ENCODE measurements at places on chromosomes 5 and 9. TPM values are rescaled to one million over a fixed set of nuclear protein-coding genes. Genes with fewer than 3 reads are reported as not detected.

Gene JMY
- 7.5 TPM for total RNA-seq

Gene IFNB1
- total RNA-seq = 0.05 TPM

Gene CCNO
- 0.14 TPM for total RNA-seq

Gene GABRA6
- not detected for total RNA-seq

- DNase-seq = no peak
- H3K27me3 ChIP-seq = no peaks in the 10 kb centered on the region
- H3K27ac ChIP-seq = no peak overlapping the region
- no peak overlapping the region for H3K4me3 ChIP-seq
Observed at GRCh38 chr5:96794757-96795156, 13.0 kb downstream of the ERAP1 start.

GRCh38 chr9:1759009-1759408 is 256.1 kb upstream of the SMARCA2 start:
- no peaks in the 10 kb centered on the region for H3K36me3 ChIP-seq
- H3K27ac ChIP-seq = no peak overlapping the region
- H3K4me1 ChIP-seq = no peaks in the 10 kb centered on the region
- no peak for DNase-seq
- no peak overlapping the region for H3K4me3 ChIP-seq

GRCh38 chr5:90645024-90645610 is 86.5 kb downstream of the ADGRV1 start:
- DNase-seq = no peak
- H3K4me1 ChIP-seq = no peaks in the 10 kb centered on the region
- H3K27ac ChIP-seq = no peak overlapping the region
- no peaks in the 10 kb centered on the region for H3K27me3 ChIP-seq
- no peaks in the 10 kb centered on the region for H3K36me3 ChIP-seq
- no peak overlapping the region for H3K4me3 ChIP-seq

DNA sequence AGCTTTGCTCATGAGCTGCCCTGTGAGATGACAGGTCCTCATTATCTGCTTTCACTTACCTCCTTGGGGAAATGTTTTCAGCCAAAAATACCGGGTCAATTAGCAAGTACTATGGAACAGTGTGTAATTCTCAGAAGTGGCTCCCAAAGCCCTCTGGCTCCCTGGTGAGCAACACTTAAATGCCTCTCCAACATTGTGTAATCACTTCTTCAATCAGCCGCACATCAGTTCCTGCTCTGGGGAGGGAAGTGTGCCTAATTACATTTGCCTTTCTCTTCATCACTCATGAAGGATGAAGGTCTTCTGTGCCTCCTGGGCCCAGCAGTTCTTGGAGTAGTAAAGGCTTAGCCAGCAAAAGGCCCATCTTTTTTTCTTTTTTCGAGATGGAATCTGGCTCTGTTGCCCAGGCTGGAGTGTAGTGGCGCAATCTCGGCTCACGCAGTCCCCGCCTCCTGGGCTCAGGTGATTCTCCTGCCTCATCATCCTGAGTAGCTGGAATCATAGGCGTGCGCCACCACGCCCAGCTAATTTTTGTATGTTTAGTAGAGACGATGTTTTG is 23.1 kb downstream of the NIM1K start:
- no peaks in the 10 kb centered on the region for H3K4me1 ChIP-seq
- H3K4me3 ChIP-seq = no peak overlapping the region
- H3K36me3 ChIP-seq = no peaks in the 10 kb centered on the region
- no peak overlapping the region for H3K27ac ChIP-seq

- no peaks in the 10 kb centered on the region for H3K36me3 ChIP-seq
- H3K27ac ChIP-seq = peak overlapping the region; percentile 95
- no peaks in the 10 kb centered on the region for H3K27me3 ChIP-seq
Observed at GRCh38 chr5:40754381-40755092, 1.2 kb downstream of the TTC33 start.

- no peak overlapping the region for H3K4me3 ChIP-seq
- no peaks in the 10 kb centered on the region for H3K4me1 ChIP-seq
- H3K27ac ChIP-seq = no peak overlapping the region
- DNase-seq = no peak
- no peaks in the 10 kb centered on the region for H3K27me3 ChIP-seq
Observed at GRCh38 chr5:32013658-32014057, 160.5 kb downstream of the GOLPH3 start.

- no peaks in the 10 kb centered on the region for H3K4me1 ChIP-seq
- H3K36me3 ChIP-seq = peaks cover 10% of the 10 kb centered on the region
- DNase-seq = peak; percentile 58
Observed at GRCh38 chr5:160021831-160022446, 13.0 kb downstream of the TTC1 start.

GRCh38 chr5:173960986-173961385 is 28.0 kb upstream of the C5orf47 start:
- peaks cover under 1% of the 10 kb centered on the region for H3K36me3 ChIP-seq
- DNase-seq = no peak
- H3K4me3 ChIP-seq = no peak overlapping the region
- no peak overlapping the region for H3K27ac ChIP-seq
- H3K4me1 ChIP-seq = peaks cover 6% of the 10 kb centered on the region

DNA sequence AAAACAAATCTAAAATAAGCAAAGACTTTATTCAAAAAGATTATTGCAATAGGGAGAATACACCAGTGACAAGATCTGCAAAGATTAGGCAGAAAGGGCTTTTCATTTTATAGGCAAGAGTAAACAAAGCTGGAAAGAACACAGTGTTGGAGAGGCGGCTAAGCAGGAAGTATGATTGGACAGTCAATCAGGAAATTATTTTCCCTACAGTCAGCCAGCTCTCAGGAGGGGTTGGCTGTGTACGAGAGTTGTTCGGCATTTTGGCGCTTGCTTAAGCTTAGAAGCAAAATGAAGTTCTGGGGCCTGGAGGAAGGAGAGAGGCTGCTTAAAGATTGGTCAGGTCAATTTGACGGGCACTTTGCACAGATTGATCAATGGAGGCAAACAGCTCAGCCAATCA is 1030.5 kb downstream of the TLE4 start:
- H3K4me1 ChIP-seq = no peaks in the 10 kb centered on the region
- no peaks in the 10 kb centered on the region for H3K36me3 ChIP-seq
- H3K4me3 ChIP-seq = no peak overlapping the region
- no peak overlapping the region for H3K27ac ChIP-seq
- DNase-seq = no peak

- no peaks in the 10 kb centered on the region for H3K36me3 ChIP-seq
- no peak for DNase-seq
- H3K27me3 ChIP-seq = no peaks in the 10 kb centered on the region
- H3K4me1 ChIP-seq = no peaks in the 10 kb centered on the region
Observed at GRCh38 chr5:61612431-61612830, 280.4 kb downstream of the ZSWIM6 start.

DNA sequence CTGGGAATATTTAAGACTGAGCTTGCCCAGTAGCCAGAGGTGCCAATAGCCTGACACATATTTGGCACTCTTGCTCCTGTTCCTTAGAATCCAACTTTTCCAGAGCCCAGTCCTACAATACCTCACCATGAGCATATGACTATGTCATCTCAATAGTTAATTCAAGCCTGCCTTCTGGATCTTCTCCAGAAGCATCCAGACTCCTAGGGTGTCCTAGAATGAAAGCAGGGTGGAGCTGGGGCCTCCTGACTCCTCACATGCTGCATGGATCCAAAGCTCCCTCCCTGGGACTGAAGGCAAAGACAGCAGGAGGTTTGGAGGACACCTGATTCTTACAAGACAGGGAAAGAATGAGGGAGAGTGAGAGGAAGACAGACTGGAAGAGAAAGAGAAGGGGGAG is 37.9 kb downstream of the SH3TC2 start:
- H3K27me3 ChIP-seq = no peaks in the 10 kb centered on the region
- H3K27ac ChIP-seq = no peak overlapping the region
- no peak for DNase-seq
- H3K4me1 ChIP-seq = no peaks in the 10 kb centered on the region
- no peak overlapping the region for H3K4me3 ChIP-seq

- no peaks in the 10 kb centered on the region for H3K4me1 ChIP-seq
- H3K27me3 ChIP-seq = no peaks in the 10 kb centered on the region
- H3K4me3 ChIP-seq = no peak overlapping the region
- peaks cover 15% of the 10 kb centered on the region for H3K36me3 ChIP-seq
Observed at GRCh38 chr9:125965477-125965876, 218.3 kb downstream of the PBX3 start.

DNA sequence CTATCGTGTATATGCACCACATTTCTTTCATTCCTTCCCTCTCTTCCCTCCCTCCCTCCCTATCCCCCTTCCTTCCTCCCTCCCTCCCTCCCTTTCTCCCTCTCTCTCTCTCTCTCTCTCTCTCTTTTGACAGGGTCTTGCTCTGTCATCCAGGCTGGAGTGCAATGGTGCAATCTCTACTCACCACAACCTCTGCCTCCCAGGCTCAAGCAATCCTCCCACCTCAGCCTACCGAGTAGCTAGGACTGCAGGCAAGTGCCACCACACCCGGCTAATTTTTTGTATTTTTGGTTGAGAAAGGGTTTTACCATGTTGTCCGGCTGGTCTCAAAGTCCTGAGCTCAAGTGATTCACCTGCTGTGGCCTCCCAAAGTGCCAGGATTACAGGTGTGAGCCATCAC is 1.1 kb upstream of the ANKS6 start:
- no peaks in the 10 kb centered on the region for H3K36me3 ChIP-seq
- no peak for DNase-seq
- peaks cover 2% of the 10 kb centered on the region for H3K27me3 ChIP-seq
- no peak overlapping the region for H3K4me3 ChIP-seq
- H3K4me1 ChIP-seq = no peaks in the 10 kb centered on the region
- no peak overlapping the region for H3K27ac ChIP-seq

DNA sequence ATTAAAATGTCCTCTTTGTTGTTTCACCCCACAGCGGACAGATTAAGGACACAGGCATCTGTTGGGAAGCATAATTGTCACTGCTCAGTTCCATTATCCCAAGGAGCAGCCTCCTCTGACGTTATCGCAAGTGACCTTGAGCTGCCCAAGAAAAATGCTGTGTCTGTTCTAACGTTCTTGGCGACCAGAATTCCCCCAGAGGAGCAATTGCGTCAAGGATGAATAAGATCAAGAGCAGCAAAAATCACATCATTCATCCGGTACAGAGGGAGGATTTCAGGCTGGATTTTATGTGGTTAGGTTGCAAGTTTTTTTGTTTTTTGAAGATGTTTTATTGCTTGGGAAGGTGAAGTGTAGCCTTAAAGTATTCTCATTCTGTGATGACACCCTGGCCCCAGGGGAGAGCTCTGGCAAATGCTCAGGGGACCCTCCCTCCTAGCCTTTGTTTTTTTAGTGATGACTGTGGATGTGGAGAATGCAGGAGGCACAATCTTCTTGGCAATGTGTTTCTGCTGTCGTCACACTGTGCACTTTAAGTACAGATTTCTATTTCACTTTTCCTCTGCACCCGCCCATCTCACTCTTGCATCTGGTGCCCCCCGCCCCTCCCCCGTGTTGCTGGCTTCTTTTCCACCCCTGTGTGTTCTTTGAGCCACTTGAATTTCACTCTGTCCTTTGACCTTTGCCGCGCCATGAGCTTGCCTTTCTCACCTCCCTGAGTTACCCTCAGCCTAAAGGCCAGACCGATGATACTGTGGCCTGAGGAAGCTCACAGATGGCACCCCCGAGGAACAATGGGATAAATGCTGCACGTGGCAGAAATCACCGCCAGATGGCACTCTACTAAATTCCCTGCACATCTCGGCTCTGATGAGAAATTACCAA is 308.5 kb downstream of the RAB3C start:
- no peaks in the 10 kb centered on the region for H3K4me1 ChIP-seq
- no peaks in the 10 kb centered on the region for H3K27me3 ChIP-seq
- H3K27ac ChIP-seq = peak overlapping the region; percentile 65
- H3K4me3 ChIP-seq = no peak overlapping the region

- DNase-seq = no peak
- H3K4me3 ChIP-seq = no peak overlapping the region
- no peaks in the 10 kb centered on the region for H3K27me3 ChIP-seq
- H3K4me1 ChIP-seq = no peaks in the 10 kb centered on the region
- no peak overlapping the region for H3K27ac ChIP-seq
Observed at GRCh38 chr5:179873588-179874110, 15.0 kb upstream of the MRNIP start.

DNA sequence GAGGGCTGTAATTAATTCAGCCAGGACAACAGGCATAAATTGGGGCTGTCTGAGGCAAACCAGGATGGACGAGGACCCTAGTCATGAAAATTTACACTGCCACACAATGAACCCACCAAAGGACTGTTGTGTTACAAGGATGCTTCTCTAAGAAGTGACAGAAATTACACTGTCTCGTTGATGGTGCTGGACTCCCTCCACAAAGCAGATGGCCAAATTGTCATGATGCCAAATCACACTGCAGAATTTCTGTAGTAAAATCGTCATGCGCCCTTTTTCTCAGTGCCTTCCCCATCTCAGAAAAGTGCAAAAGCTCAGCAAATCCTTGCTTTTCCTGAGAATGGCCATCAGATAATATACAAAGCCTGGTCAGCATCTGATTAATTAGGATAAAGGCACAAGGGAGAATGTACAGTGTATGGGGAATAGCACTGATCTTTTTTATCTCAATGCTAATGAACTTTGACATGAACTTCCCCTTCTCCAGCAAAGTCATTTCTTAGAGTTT is 545.8 kb downstream of the CSNK1G3 start:
- DNase-seq = no peak
- no peak overlapping the region for H3K4me3 ChIP-seq
- no peaks in the 10 kb centered on the region for H3K36me3 ChIP-seq
- no peaks in the 10 kb centered on the region for H3K27me3 ChIP-seq

- no peak overlapping the region for H3K4me3 ChIP-seq
- peaks cover 19% of the 10 kb centered on the region for H3K4me1 ChIP-seq
- H3K27ac ChIP-seq = no peak overlapping the region
- H3K36me3 ChIP-seq = no peaks in the 10 kb centered on the region
Observed at GRCh38 chr9:137281345-137282116, 4.0 kb downstream of the TOR4A start.

DNA sequence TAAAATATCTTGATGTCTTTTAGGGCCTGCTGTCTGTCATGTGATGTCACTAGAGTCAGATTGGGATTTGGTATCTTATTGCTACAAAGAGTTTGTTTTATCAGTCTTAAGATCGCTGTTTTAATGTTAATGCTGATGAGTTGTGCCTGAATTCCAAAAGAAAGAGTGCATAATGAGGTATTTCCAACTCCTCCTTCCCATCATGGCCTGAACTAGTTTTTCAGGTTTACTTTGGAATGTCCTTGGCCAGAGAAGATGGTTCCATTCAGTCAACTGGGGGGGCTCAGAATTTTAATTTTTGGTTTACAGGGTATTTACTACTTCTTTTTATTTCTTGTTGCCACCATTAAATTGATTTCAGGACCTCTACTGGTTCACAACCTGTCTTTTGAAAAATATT is 74.3 kb upstream of the MARCHF11 start:
- H3K4me1 ChIP-seq = no peaks in the 10 kb centered on the region
- no peaks in the 10 kb centered on the region for H3K36me3 ChIP-seq
- DNase-seq = no peak
- H3K27ac ChIP-seq = no peak overlapping the region
- no peaks in the 10 kb centered on the region for H3K27me3 ChIP-seq

GRCh38 chr5:164394686-164395194 is 889.3 kb downstream of the MAT2B start:
- H3K27ac ChIP-seq = no peak overlapping the region
- no peak for DNase-seq
- H3K4me3 ChIP-seq = no peak overlapping the region
- H3K27me3 ChIP-seq = no peaks in the 10 kb centered on the region
- no peaks in the 10 kb centered on the region for H3K4me1 ChIP-seq
- H3K36me3 ChIP-seq = no peaks in the 10 kb centered on the region

DNA sequence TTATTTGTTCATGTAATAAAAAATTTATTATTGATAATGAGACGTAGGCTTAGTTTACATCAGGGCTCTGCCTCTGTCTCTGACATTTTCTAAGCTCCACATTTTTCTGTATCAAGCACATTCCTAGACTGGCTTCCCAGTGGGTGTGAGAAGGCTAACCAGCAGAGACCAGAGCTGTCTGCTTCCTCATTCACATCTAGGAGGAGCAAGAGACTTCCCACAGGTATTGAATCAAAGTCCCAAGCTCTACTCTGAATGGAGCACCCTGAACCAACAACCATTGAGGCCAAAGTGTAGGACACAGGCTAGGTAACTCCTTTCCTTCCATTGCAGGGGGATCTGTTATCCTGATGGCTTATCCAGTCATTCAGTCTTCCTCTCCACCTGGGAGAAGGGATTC is 72.4 kb downstream of the PARP8 start:
- H3K4me1 ChIP-seq = peaks cover 4% of the 10 kb centered on the region
- H3K27me3 ChIP-seq = no peaks in the 10 kb centered on the region

Measured in thymus (tissue), 14 donors.